ENCODE measurements at places on chromosomes 3 and 15.

- DNase-seq: no peak
These were observed 31.5 kb downstream of the TM2D3 start for GRCh38 chr15:101620671-101621070.

DNA sequence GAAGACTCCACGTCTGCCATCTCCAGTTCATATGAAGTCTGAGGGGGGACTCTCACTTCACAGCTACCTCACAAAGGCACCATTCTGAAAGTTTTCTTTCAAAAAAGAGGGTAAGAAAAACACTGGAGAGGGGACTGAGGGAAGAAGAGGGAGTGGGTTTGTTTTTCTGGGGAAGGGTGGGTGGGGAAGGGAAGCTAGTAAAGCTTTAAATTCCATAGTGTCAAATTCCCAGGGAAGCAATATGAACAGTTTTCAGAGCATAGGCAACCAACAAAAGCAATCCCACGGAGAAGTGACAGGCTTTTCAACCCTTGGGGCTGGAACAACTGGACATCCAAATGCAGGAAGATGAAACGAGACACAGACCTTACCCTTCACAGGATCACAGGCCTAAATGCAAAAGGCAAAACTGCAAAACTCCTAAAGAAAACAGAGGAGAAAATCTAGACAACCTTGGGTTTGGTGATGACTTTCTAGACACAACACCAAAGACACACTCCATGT lies 61.7 kb downstream of the CHSY1 start:
- DNase-seq: no peak

DNA sequence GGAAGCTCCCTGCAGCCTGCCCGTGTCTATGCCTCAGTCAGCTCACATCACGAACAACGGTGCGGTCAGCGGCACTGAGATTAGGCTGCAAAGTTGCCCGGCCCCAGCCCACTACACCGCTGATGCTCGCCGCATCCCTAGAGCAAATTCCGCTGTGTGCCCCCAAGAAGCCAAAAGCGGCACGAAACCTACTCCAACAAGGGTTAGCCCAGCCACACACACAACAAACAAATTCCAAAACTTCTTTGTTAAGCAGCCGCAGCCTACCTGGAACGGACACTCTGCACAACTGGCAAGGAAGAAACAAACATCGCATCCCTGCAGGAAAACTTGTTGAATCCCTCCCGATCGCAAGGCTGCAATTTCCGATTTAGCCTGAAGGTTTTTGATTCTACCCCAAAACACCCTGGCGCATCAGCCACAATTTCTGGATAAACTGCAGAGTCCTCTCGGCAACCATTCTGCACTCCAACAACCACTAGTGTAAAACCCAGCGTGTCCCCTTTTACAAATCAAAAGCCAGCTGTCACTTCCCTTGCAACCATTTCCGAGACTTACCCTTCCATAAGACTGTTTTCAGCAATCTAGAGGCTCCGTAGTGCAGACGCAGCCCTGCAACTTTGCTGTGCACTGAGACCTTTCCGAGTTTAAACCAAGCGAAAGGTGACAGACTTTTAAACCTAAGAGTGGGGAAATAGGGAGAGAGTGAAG lies 449 bp downstream of the ROBO1 start:
- no peak for DNase-seq

DNA sequence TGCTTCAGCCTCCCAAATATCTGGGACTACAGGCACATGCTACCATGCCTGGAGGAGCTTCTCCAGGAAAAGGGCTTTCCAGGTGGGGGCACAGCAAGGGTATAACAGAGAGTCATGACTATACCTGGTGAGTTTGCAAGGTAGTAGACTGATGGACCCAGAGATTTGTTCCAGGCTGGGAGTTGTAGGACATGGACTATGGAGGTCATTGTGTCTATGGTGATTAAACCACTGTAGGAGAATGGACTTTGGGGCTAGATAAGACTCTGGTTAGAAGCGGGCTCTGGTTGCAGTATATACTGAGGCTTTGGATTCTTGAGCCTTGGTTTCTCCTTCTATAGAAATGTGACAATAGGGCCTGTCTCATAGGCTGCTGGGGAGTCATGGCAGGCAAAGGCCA lies 104.7 kb downstream of the EPHB1 start:
- DNase-seq: no peak

GRCh38 chr3:95228416-95228815 lies 1165.6 kb downstream of the NSUN3 start:
- no peak for DNase-seq

DNA sequence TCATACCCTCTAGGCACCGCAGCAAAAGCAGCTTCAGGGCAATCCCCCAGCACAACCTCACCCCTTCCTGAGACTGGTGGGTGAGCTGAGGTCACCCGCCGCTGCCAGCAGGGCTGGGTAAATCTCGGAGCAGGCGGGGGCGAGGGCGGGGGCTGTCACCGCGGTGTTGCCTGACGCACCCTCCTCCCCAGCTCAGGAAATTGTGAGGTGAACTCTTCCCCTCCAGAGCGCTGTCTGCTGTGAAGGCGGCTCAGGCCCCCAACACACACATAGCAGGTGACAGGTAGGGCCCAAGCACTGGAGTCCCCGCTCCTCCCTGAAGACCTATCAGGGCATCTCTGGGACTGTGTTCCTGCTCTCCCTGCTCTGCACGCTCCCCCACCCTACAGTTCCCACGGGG lies 30.2 kb upstream of the FURIN start:
- no peak for DNase-seq

DNA sequence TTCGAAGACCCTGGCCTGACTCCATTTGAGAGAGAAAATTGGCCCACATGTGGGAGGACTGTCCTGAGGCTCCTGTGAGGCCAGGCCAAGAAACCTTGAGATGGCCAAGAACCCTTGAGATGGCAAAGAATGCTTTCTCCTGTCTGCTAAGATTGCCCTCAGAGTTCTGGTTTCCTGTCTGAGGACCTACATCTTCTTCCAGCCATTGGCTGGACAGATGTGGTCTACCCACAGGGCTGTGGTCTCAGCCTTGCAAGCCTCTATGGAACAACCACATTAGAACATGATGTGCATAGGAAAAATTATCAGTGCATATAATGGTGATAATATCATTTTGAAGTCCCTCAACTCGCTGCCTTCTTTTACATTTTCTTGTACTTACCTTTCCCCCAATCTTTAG lies 10.8 kb upstream of the RASA2 start:
- DNase-seq: no peak

DNA sequence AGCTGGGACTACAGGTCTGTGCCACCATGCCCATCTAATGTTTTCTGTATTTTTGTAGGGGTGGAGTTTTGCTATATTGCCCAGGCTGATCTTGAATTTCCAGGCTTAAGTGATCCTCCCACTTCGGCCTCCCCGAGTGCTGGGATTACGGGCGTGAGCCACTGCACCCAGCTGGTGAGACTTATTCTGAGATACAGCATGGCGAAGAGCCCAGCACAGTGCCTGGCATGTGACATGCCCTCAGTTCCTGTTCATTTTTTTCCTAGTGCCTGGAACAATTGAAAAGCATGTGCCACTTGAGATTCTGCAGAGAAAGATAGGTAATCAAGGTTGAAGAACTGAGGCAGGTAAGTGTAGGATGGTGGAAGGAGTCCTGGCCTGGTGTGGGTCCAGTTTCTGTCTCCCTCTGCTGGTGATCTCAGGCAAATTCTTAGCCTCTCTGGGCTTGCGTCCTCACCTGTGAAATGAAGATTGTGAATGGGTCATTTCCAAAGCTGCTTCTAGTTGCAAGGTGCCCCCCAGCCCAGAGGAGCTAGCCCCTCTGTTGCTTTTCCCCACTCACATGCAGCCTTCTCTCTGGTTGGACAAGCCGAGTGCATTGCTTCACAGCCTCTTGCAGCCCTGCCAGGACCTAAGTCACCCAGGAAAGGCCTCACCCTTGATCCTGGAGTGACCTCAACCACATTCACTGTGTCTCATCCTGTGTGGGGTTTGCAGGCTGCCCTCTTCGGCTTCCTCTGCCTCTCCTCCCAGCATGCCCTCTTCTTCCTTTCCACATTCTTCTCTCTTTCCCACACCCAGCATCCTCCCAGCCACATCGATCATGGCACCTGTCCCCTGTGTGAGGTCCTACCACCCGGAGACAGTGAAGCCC lies 4.3 kb upstream of the RHCG start:
- no peak for DNase-seq

DNA sequence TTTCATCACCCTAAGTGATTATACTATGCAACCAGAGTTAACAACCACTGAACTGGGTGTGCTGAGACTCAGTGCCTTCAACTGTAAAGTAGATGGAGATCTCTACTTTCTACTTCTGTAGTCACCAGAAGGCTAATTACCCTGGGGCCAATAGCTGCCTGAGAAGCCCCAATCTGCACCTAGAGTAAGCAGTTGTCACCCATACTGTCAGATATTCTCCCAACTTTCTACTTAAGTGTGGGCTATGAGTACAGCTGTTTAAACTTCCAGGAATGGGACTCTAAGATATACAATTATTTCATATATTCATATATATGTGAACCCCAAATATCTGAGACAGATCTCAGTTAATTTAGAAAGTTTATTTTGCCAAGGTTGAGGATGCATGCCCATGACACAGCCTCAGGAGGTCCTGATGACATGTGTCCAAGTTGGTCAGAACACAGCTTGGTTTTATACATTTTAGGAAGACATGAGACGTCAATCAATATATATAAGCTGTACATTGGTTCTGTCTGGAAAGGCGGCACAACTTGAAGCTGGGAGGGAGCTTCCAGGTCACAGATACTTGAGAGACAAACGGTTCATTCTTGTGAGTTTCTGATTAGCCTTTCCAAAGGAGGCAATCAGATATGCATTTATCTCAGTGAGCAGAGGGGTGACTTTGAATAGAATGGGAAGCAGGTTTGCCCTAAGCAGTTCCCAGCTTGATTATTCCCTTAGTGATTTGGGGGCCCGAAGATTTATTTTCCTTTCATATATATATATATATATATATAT lies 41.9 kb downstream of the CCNL1 start:
- DNase-seq: no peak

- no peak for DNase-seq
These were observed 145.6 kb upstream of the GMNC start for GRCh38 chr3:191008074-191008473.

DNA sequence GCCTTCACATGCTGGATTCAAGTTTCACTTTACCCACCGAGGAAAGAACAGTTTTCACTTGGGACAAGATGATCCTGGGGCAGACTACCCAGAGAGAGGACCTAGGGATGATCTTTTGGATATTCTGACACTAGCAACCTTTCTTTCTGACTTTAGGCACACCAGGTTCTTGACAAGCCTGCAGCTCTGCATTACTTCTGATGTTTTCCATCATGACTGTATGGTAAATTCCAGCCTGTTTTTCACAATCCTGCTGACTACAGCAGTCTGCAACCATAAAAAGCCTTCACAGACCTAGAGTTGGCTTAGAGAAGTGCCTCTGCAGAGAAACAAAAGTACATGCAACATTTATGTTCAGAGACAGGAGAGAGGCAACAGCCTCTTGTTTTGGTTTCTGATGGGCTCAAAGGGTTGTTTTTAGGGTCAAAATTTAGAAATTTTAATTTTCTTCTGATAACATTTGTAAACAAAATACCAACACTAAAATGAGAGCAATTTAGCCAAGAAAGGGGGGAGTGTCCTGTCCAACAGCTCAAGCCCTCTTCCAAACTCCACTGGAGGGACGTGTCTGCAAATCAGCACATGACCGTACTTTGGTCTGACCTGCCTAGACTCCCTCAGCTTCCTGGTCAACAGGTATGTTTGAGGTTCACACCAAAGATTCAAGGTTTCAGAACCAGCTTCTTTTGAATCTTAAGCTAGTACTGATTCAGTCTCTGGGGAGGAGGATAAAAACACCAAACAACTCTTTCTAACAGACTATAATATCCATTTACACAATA lies 799 bp downstream of the ABI3BP start:
- peak; percentile 29 for DNase-seq

- DNase-seq: no peak
These were observed 31.4 kb upstream of the ITPKA start for GRCh38 chr15:41462084-41462795.

GRCh38 chr15:70327856-70328678 lies 230.3 kb upstream of the TLE3 start:
- peak; percentile 59 for DNase-seq

- DNase-seq: peak; percentile 9
These were observed 200.3 kb upstream of the ICE2 start for GRCh38 chr15:60679256-60679655.

- no peak for DNase-seq
These were observed 13.1 kb downstream of the PCCB start for GRCh38 chr3:136263251-136263650.

Data from GM04504 (cell line).